NCI-H2081 treated with DMSO at 0.1 percent for 48 hours (cell line): ENCODE measurements at places on chromosomes 1 and 21.

GRCh38 chr1:24939040-24939674 is 9.1 kb upstream of the RUNX3 start:
- DNase-seq = no peak

DNA sequence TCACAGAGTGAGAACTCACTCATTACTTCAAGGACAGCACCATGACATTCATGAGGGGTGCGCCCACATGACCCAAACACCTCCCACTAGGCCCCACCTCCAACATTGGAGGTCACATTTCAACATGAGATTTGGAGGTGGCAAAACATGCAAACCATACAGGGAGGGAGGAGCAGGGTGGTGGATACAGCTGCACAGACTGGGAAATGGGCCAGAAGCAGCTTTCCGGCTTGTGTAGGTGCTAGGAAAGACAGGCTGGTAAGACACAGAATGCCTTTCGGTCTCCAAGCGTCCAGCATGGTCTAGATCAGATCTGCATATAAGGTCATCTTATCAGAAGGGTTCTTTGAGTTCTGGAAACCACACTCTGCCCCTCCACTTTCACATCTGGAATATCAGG is 35.1 kb upstream of the TINAGL1 start:
- DNase-seq = no peak

DNA sequence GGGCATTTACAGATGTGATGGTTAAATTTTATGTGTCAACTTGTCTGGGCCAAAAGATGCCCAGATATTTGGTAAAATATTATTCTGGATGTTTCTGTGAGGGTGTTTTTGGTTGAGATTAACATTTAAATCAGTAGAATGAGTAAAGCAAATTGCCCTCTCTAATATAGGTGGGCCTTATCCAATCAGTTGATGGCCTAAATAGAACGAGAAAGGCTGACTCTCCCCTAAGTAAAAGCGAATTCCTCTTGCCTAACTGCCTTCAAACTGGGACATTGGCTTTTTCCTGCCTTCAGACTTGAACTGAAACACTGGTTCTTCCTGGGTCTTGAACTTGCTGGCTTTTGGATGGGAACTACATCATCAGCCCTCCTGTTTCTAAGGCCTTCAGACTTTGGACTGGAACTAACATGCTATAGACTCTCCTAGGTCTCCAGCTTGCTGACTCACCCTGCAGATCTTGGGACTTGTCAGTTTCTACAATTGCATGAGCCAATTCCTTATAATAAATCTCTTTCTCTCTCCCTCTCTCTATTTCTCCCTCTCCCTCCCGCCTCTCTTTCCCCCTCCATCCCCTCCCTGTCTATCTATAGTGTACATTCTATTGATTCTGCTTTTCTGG is 10.2 kb upstream of the NAV1 start:
- DNase-seq = no peak

DNA sequence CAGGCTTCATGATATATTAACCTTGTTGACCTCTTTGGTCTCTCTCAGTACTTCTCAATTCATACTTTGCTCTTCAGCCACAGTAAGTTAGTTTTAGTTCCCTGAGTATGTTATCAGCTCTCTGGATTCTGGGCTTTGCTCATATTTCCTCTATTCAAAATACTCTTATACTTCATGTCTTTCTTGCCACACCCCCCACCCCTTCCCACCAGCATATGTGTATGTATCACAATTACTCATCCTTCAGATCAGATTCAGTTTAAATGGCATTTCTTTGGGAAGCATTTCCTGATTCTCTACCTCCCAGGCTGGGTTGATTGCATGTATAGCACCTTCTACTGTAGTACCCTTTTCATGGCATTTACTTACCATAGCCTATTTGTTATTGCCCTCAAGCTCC is 28.3 kb downstream of the SLC30A7 start:
- DNase-seq = no peak

GRCh38 chr1:203509135-203509534 is 15.2 kb downstream of the OPTC start:
- no peak for DNase-seq

DNA sequence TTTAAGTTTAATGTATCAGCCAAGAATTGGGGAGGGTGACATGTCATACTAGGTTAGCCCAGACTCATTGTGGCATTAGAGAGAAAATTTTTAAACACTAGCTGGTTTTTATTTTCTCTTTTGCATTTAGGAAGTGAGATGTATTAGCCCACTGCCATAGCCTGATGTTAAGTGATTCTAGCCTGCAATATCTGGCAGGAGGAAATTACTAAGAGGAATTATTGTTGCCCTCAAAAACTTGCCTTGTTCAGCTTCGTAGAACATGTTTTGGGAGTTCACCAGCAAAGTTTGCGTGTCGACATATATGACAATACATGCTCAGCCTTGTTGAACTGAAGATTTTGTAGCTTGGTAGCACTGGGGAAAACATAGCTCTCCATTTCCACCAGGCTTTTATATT is 12.5 kb downstream of the ADAM30 start:
- DNase-seq = no peak

- no peak for DNase-seq
These were observed 23.8 kb upstream of the KCNA10 start for GRCh38 chr1:110542725-110543124.

- no peak for DNase-seq
These were observed 23.5 kb upstream of the CR2 start for GRCh38 chr1:207430602-207431001.

DNA sequence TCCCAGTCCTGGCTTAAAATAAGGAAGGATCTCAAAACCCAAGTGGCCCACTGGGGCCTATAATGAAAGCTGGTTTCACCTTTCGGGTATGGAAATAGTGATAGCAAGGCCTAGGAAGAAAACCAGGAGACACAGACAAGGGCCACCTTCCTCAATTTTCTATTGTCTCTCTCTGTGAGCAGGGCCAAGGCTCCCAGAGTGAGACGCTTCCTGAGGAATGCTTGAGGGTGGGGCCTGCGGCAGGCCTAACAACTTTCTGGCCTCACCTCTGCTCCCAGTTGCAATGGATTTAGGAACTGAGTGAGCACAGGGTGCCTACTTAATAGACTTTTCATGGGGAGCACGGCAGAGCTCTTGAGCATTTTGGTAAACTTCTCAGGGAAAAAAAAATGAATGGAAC is 300.9 kb downstream of the ASTN1 start:
- DNase-seq = no peak

GRCh38 chr1:153608742-153609584 is 4.0 kb downstream of the S100A16 start:
- DNase-seq = no peak

- no peak for DNase-seq
These were observed 51.1 kb upstream of the CTTNBP2NL start for GRCh38 chr1:112344754-112345423.

GRCh38 chr1:167238713-167239112 is 18.0 kb downstream of the POU2F1 start:
- DNase-seq = no peak

DNA sequence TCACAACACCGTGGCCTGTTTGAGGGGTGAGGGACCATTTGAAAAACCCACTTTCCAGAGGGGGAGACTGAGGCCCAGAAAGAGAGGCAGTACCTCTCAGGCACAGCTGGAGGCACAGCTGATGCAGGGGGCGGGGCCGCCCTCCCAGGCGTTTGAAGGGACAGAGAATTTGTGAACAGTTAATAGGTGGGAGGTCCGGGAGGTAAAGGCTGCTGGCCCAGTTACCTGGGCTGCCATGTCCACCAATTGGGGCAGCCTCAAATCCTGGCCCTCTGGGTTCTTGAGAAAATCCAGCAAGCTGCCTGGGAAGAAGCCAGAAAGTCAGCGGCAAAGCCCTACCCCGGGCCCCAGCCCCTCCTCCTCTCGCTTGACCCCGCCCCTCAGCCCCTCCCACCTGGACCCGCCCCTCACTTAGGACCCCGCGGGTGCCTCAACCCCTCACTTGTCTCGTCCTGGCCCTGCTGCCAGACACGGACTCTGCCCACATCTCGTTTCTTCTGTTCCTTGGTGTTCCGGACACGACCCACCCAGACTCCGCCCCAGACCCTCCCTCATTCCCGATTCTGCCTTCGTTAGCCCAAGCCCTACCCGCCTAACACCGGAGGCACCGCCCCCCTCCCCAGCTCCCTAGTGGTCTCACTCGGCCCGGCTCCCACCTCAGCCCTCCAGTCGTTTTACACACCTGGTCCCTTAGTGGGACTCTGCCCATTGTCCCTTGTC is 10.8 kb upstream of the AHDC1 start:
- no peak for DNase-seq

DNA sequence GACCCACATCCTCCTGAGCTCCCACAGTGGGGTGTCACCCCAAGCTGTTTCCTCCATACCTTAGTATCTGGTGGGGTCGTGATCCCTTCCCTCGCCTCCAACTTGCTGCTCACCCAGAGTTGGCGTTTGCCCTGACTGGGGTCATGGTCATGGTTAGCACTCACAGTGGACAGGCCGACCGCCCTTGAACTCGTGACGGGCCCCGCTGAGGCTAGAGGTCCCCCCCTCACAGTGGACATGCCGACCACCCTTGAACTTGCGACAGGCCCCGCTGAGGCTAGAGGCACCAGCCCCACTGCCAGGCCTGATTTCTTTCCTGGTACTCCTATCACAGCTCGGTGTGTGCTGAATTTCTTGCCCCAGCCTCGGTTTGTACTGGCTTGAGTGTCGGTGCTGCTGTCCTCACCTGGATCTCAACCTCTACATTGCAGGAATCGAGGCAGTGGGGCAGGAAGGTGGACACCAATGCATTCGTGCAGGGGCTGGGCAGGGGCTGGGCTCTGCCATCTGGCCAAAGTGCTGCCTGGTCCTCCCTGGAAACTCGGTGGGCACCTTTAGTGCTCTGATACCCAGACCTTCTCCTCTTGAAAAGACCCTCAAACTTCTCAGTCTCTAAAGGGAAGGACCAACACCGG is 37.5 kb upstream of the AJAP1 start:
- DNase-seq = no peak

- no peak for DNase-seq
These were observed 233.3 kb upstream of the COA6 start for GRCh38 chr1:234139966-234140365.

GRCh38 chr1:74517599-74518051 is 5.2 kb upstream of the LRRC53 start:
- no peak for DNase-seq

DNA sequence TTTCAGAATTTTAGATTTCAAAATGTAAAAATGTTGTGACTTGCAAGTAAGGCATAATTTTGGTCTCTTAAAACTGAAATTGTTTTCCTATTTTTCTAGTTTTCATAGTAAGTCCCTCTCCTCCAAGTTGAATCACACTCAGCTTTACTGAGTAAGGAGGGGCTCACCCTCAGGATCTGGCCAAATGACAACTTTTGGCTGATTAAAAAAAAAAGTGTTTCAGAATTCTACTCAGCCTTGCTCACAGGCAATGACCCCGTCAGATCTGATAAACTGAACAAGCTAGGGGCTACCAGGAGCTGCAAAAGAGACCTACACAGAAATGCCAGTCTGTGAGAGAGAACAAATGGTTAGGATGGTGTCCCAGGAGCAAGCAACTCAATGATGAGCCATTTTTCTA is 159.8 kb downstream of the PBX1 start:
- no peak for DNase-seq

- no peak for DNase-seq
These were observed 16.0 kb upstream of the PROK1 start for GRCh38 chr1:110434946-110435345.

GRCh38 chr1:91217911-91218310 is 186.7 kb downstream of the HFM1 start:
- DNase-seq = no peak

GRCh38 chr1:168019407-168019806 is 82.5 kb upstream of the MPC2 start:
- DNase-seq = no peak

- DNase-seq = no peak
These were observed 55.7 kb downstream of the IRF2BP2 start for GRCh38 chr1:234554218-234554697.

DNA sequence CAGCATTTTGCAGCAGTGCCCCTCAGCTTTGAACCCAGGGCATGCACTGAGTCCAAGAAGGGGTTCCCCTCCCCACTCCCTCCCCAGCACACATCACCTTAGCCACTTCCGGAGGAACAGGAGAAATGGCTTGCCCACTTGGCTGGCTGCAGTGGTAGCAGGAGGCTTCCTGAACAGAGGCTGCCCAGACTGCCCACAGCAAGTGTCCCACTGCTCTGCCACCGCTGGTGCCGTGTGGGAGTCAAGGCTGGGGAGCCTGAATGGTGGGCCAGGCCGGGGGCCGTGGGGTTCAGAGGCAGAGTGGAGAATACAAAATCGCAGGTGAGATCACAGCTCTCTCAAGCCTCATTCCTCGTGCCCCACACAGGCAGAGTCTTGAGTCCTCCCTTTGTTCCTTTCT is 34.5 kb downstream of the CD247 start:
- no peak for DNase-seq

GRCh38 chr1:160618763-160619274 is 28.0 kb downstream of the SLAMF1 start:
- no peak for DNase-seq

DNA sequence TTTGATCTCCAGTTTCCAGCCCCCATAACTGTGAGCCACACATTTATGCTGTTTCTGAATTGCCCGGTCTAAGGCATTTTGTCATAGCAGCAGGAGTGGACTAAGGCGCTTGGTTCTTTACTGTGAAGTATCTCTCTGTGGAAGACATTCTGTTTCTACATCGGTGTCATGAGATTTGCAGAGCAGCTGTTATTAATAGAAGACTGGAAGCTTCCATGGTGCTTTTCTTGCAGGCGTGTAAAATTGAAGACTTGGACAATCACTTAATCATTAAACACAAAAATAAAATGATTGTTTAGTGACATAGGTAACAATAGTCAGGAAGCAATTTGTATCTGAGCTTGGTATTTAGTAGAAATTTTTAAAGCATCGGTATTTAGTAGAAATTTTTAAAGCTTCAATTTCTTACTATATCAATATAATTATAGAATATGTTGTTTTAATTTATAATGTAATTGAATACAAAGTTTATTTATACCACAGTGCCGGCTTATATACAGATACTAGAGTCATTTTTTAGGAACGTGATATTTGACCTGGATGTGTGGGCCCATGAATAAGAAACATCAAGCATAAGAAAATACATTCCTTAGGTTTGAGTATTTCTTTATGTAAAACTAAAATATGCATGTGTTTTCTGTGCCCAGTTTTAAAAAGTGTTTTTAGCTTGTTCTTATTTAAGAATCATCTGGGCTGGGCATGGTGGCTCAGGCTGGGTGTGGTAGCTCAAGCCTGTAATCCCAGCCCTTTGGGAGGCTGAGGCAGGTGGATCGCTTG is 60.6 kb upstream of the COL6A1 start:
- no peak for DNase-seq
